ENCODE measurements at places on chromosomes 13 and 19.

- no peak for DNase-seq
These were observed at the start of gene CPT1C for GRCh38 chr19:49690656-49691242. TSS of gene CPT1C (plus strand) at chr19:49691116. CDS start at chr19:49692253, 1,137 bp downstream.

DNA sequence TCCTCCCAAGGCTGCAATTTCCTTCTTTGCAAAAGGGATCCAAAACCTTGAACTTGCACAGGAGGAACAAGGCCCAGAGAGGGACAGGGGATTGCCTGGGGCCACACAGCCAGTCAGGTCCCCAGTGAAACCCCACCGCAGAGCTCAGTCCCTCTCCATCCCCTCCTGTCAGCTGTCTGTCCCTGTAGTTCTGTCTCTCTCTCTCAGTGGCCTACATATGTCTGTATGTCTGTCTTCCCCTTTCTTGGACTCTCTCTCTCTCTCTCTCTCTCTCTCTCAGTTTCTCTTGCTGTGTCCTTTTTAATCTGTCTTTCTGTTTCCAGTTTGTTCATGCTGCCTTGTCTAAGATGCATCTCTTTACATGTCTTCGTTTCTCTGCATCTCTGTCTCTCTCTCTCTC is 11.5 kb downstream of the CEACAM19 start:
- DNase-seq = no peak

- no peak for DNase-seq
These were observed 562.0 kb downstream of the MYO16 start for GRCh38 chr13:109191413-109191812.

DNA sequence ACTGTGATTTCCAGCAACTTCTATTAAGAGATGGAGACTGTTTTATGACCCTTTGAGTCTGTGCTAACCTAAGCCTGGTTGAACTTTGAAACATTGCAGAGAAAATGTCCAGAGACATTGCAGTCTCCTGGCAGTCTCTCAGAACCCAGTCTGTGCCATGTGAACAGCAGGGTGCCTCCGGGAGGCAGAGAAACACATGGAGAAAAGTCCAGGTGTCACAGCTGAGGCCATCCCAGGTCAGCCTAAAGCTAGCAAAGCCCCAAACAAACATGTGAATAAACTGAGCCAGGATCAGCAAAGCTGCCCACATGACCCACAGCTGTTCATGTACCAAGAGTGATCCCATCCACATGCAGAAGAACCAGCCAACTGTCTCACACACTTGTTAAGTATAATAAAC is 7.8 kb downstream of the CYP4F11 start:
- no peak for DNase-seq

GRCh38 chr13:50711996-50712395 is 131.5 kb downstream of the DLEU7 start:
- DNase-seq = no peak

- no peak for DNase-seq
These were observed 8.6 kb downstream of the KDM4B start for GRCh38 chr19:4977299-4978174.

- no peak for DNase-seq
These were observed 14.7 kb downstream of the ELL start for GRCh38 chr19:18507021-18507726.

DNA sequence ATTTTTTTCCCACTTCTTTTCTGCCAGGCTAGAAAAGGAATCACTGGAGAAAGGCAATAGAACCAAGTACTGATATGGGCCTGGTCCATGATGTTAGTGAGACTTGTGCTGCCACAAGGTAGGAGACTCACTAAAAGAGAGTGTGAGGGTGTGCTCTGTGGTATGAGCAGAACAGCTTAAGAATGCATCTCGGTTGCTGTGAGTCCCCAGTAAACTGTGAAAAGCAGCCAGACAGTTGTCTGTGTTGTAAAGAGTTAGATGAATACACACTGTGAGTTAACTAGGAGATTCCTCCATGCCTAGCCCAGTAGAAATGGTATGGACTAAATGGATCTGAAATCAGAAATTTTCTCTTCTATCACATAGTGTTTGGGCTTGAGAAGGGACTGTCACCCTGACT is 1177.3 kb upstream of the MIR17HG start:
- DNase-seq = no peak

GRCh38 chr19:52007451-52007805 is 583 bp downstream of the ZNF615 start:
- no peak for DNase-seq

GRCh38 chr13:35567406-35567980 is 91.0 kb upstream of the MAB21L1 start:
- no peak for DNase-seq

DNA sequence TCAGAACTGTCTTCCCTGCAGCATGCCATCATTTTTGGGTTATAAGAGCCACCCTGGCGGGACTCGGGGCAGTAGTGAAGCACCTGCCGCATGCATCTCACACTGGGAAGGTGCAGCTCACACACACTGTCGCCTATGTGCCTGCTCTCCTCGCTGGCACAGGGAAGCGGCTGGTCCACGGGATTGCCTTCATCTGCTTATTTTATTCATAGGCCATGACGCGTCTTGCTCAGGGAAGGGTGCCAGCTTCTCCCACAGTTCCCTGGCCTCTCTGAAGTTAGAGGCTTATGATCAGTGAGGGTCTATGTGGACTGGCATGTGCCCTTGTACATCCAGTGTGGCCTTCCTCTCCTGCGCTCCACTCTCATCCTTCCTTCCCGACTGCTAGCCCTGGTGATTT is 150.0 kb downstream of the KLF12 start:
- DNase-seq = no peak

DNA sequence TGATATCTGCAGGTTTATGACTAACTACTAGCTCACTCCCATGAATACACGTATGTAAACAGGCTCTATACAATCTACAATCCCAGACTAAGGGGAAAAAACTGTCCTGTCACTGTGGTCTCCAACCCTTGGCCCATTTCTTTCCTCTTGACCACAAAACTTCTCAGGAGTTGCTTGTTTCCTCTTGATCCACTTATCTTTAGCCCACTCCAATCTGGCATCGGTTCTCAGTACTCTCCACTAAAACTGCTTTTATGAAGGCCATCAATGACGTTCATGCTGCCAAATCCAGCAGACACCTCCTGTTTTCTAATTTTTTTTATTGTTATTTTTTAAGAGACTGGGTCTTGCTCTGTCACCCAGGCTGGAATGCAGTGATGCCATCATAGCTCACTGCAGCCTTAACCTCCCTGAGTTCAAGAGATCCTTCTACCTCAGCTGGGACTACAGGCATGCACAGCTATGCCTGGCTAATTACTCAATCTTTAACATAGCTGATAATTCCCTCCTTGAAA is 31.9 kb upstream of the USPL1 start:
- DNase-seq = no peak

Measured in HuH-7.5 (cell line).